Activated CD8-positive, alpha-beta memory T cell treated with anti-CD3 and anti-CD28 coated beads for 1 hour (primary cell): ENCODE measurements at places on chromosomes 1 and 21.

- DNase-seq = no peak
Measured at GRCh38 chr1:108685529-108685928, 6.6 kb upstream of the PRPF38B start.

DNA sequence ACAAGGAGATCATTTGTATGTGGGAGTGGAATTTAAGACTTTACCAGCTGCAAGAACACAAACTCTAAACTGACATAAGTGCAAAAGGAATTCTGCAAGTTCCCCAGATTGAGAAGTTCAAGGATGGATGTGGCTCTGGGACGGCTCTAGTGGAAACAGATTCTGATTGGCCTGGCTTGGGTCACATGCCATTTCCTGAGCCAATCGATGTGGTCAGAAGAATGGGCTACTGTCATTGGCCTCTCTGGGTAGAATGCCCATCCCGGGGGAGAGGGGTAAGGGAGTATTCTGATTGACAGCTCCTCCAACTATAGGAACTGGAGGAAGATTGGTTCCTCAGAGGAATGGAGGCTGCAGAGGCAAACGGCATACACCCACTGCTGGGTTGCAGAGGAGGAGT is 6.0 kb upstream of the IFNLR1 start:
- DNase-seq = no peak

DNA sequence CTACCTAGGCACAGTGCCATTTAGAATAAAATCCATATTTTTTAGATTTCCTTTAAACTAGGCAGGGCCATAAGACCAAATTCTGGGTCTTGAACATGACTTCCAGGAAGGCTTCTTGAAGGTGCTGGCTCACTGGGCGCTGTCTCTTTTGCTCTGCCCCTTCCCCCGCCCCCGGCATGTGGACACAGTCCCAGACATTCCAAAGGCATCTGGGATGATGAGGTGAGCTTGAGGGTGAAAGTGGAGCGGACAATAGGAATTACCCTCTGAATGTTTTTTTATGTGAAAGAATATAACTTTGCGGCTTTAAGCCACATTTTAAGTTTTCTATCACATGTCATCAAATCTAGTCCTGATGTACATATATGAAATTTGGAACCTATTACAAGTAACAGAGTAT is 29.4 kb downstream of the RWDD3 start:
- no peak for DNase-seq

DNA sequence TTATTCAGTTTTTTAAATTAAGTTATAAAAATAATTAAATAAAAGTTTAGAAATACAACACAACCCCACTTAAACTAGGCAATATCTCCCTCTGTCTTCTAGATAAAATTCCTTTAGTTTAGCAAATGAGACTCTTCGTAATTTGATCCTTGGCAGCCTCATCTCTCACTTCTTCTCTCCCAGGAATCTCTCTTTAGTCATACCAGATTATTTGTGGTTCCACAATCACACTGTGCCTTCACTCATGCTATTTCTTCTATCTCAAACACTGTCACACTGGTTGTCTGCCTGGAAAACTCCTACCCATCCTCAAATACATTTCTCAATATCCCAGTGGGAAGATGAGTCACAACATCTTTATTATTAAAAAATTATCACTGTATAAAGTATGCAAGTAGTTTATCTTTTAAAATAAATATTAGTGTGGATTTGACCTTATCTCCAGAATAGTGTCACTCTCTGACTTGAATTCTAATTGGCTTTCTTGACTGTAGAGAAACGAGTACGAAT is 195.5 kb downstream of the KCNH1 start:
- no peak for DNase-seq

GRCh38 chr1:89254658-89255287 is 17.9 kb downstream of the GBP5 start:
- no peak for DNase-seq

GRCh38 chr1:182978151-182978853 is 25.3 kb upstream of the SHCBP1L start:
- no peak for DNase-seq

DNA sequence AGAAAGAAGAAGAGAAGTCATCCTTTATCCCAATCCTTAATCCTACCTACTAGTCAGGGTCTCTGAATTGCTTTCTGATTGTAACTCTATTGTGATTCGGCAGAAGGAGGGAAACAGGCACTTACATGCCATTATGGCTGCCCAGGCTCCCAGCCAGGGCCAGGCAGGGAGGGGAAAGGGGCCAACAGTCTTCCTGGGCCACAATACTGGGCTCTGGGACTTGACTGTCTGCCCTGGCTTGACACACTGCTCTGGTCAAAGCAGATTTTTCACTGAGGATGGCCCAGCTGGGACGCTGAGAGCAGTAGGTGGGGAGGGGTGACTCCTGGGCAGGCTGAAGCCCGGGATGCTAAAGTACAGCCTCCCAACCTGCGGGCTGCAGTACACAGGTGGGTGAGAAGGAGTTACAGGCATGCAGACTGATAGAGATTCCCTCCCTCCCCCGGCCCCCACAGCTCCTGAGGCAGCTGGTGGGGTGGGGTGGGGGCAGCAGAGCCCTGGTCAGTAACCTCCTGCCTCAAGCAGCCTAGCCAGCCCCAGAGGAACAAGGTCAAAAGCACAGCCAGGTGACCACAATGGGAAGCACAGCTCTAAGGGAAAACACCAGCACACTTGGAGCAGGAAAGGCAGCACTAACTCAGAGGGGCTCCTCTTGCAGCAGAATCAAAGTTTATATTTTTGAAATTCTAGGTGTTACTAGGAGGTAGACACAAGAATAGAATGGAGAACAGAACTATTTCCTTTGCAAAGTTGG is 25.3 kb downstream of the KCND3 start:
- no peak for DNase-seq

DNA sequence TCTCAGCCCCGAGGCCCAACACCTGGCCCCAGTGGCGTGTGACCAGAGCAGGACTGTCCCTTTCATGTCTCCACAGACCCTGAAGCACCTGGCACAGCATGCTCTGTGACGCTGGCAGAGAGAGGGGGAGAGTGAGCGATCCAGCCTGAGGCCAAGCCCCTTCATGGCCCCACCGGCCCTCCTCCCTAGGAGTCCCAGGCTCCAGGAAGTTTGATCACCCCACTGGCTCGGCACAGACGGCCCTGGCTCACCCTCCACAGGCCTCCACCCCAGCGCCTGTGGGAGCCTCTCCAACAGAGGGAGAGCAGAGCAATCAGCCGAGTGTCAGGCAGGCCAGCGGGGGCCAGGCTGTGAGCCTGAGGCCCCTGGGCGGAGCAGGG is 11.0 kb downstream of the SH3BGRL3 start:
- no peak for DNase-seq
